ENCODE measurements at places on chromosomes 1 and 21.

DNA sequence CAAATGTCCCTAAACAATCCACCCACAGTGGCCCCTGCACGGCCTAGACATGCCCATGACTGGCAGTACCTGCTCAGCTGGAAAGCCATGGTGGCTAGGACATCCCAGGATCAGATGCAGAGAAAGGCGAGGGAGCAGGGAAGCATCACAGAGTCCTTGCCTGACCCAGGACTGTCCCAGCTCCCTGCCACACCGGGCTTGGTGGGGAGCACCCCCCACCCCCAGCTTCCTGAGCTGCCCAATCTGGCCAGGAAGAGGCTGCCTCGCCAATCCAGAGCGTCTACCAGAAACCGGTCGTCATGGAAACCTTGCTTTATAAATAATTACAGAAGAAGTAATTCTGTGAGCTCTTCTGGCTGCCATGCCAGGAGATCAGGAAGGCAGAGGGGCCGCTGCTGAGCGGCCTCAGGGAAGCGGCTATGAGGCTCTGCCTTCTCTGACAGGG is 34.8 kb downstream of the ACOT7 start:
- H3K27ac ChIP-seq, result peak overlapping the region; percentile 21
- no peak for DNase-seq
- no peak overlapping the region for H3K4me3 ChIP-seq
- H3K36me3 ChIP-seq, result no peaks in the 10 kb centered on the region

- H3K36me3 ChIP-seq, result no peaks in the 10 kb centered on the region
- no peak overlapping the region for H3K27ac ChIP-seq
Measured at GRCh38 chr1:208223136-208223535, 21.0 kb downstream of the PLXNA2 start.

DNA sequence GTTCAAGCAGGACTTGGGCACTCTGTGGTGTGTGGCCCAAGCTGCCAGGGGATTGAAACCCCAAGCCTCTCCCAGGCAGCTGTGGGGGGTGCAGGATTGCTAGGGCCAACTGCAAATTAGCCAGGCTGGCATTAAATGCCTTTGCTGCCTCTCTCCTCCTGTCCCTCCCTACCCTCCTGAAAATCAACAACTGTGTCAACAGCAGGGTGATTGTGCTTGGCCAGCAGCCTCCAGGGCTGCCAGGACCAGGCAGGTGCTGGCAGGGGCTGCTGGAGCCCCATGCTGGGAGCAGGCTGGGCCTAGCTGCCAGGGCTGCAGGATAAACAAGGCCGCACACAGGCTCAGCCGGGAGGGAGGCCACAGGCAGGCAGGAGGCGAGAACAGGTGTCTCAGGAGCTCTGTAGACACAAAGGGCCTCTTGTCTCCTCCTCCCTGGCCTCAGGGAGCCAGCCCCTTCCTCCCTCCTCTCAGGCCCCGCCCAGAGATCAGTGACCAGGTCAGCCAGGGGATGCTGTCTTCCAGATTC is 11.4 kb downstream of the SOX13 start:
- H3K27me3 ChIP-seq, result no peaks in the 10 kb centered on the region
- H3K36me3 ChIP-seq, result no peaks in the 10 kb centered on the region
- DNase-seq, result peak; percentile 87

GRCh38 chr1:217943361-217943760 is 312.2 kb downstream of the SPATA17 start:
- DNase-seq, result no peak
- H3K4me3 ChIP-seq, result no peak overlapping the region
- no peaks in the 10 kb centered on the region for H3K36me3 ChIP-seq

GRCh38 chr1:114369930-114370329 is 141.1 kb downstream of the TRIM33 start:
- H3K27ac ChIP-seq, result no peak overlapping the region
- H3K36me3 ChIP-seq, result no peaks in the 10 kb centered on the region
- no peaks in the 10 kb centered on the region for H3K4me1 ChIP-seq
- no peak for DNase-seq
- H3K4me3 ChIP-seq, result no peak overlapping the region

- H3K27me3 ChIP-seq, result no peaks in the 10 kb centered on the region
- no peaks in the 10 kb centered on the region for H3K4me1 ChIP-seq
- no peak for DNase-seq
- no peaks in the 10 kb centered on the region for H3K36me3 ChIP-seq
Measured at GRCh38 chr1:218846181-218846580, 327.5 kb upstream of the LYPLAL1 start.

GRCh38 chr1:37486680-37487618 is 12.6 kb downstream of the ZC3H12A start:
- no peak overlapping the region for H3K27ac ChIP-seq
- no peaks in the 10 kb centered on the region for H3K4me1 ChIP-seq
- DNase-seq, result no peak

DNA sequence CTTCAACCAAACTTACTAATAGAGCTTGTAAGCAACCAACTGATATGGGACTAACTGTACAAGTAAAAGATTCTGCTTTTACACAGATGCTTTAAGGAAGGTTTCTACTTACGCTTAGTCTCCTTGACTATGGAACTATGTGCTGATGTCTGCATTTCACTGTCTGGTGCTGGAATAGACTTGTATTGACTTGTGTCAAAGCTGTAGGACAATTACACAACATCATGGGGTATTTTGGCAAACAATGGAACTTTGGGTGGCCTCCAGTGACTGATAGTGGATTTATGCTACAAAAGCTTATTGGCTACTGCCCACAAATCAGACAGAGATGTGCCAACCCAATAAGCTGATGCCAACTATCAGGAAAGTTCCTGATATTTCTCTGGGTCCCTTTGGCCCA is 10.6 kb downstream of the CBR1 start:
- no peaks in the 10 kb centered on the region for H3K27me3 ChIP-seq
- no peaks in the 10 kb centered on the region for H3K4me1 ChIP-seq

DNA sequence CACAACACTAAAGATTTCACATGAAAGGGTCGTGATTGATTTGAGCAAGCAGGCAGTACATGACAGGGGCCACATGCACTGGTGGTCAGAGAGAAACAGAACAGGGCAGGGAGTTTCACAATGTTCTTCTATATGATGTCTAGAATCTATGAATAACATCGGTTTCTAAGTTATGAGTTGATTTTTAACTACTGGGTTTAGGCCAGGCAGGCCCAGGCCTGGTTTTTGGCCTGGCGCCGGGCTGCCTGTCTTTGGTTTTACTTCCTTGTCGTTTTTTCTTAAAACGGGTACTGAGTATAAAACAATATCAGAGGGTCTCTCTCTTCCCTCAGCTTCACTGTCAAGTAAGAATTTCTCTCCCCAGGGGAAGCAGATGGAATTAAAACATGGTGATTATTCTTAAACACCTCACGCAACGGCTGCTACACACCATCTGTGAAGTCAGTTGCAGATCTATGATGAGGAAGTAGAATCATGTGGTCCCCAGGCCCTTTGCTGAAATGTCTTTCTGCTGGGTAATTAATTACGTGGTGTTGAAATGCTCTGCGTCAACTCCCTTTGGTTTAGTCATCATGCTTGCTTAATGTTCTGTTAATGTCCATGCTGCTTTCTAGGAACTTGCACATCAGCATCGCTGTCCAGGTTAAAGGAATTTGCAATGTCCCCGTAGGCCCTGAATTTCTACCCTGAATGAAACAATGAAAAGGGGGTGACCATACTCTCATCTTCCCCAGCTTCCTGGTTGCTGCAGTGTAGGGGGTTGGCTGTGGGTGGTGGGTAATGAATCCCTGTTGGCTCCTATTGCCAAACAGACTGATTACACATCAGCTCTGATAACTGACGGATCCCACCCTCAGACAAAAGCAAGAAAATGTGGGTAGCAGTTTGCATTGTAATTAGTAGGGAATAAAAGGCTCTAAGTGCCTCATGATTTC is 70.3 kb downstream of the SERINC2 start:
- no peak for DNase-seq
- H3K36me3 ChIP-seq, result no peaks in the 10 kb centered on the region
- H3K27ac ChIP-seq, result no peak overlapping the region
- no peaks in the 10 kb centered on the region for H3K27me3 ChIP-seq
- H3K4me3 ChIP-seq, result no peak overlapping the region

DNA sequence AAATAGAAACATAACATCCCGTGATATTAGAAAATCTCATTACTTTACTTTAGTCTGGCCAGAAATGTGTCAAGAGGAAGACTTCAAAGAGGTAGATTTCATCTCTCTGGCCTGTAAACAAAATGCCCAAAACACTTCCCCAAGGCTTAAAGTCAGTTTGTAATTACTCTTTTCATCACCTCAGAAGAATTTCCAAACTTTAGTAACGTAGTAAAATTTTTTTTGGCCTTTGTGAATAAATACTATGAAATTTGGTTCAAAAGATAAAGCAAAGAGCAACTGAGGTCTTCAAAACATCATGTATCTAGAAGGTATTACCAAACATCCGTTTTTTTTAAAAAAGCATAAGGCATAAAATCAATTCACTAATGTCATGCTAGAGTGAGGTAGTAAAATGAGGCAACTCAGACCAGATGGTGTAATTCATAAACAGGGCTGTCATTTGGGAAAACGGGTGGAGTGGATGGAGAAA is 51.4 kb downstream of the LEPR start:
- DNase-seq, result no peak
- no peak overlapping the region for H3K27ac ChIP-seq
- no peaks in the 10 kb centered on the region for H3K27me3 ChIP-seq
- no peaks in the 10 kb centered on the region for H3K36me3 ChIP-seq
- no peak overlapping the region for H3K4me3 ChIP-seq
- no peaks in the 10 kb centered on the region for H3K4me1 ChIP-seq

DNA sequence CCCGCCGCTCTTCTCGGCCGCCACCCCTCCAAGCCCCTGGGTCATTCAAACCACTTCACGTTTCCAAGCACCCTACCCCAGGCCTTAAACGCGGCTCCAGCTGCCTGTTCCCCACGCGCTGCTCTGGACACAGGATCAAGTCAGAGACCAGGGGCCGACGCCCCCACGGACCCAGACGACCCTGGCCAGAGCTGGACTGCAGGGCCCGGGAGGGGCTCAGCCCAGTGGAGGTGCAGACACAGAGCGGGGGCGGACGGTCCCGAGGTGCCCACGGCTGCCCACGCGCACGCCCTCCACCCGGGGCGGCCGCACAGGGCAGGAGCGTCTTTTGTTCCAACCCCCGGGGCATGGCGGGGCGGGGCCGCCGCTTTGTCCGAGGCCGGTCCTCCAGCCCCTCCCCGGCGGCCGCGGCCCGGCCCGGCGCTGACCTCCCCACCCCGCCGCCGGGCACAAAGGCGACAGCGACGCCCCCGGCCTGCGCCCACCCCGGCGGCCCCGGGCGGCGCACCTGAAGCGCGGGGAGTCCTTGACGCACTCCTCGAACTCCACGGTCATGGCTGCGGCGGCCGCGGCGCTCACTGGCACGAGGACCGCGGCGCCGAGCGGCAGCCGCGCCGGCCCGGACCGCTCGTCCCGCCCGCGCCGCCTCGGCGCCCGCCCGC is 338 bp downstream of the ACAP3 start:
- H3K4me1 ChIP-seq, result peaks cover 35% of the 10 kb centered on the region
- peak overlapping the region; percentile 65 for H3K4me3 ChIP-seq
- no peaks in the 10 kb centered on the region for H3K27me3 ChIP-seq
- no peak overlapping the region for H3K27ac ChIP-seq
- H3K36me3 ChIP-seq, result peaks cover 9% of the 10 kb centered on the region

DNA sequence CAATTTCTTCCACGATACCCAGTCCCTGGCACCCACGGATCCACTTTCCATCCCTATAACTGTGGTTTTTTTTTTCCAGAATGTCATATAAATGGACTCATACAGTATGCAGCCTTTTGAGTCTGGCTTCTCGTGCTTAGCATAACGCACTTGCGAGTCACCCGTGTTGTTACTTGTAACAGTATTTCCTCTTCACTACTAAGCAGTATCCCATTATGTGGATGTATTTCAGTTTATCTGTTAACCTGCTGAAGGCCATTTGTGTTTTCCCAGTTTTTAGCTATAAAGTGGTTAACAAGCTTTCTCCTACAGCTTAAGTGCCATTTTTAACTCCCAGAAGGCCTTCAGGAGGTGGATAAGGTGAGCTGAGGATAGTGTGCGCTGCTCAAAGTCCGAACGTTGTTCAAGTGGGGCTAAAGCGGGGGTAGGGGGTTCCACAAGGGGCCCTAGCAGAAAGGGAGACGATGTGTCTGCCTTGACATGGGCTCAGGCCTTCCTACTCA is 829 bp downstream of the ADAR start:
- DNase-seq, result no peak
- H3K4me1 ChIP-seq, result peaks cover 19% of the 10 kb centered on the region
- peaks cover 3% of the 10 kb centered on the region for H3K36me3 ChIP-seq

GRCh38 chr1:34587761-34588160 is 167.1 kb upstream of the GJB5 start:
- H3K27me3 ChIP-seq, result no peaks in the 10 kb centered on the region
- no peaks in the 10 kb centered on the region for H3K36me3 ChIP-seq
- peaks cover 5% of the 10 kb centered on the region for H3K4me1 ChIP-seq
- H3K27ac ChIP-seq, result no peak overlapping the region
- no peak overlapping the region for H3K4me3 ChIP-seq

DNA sequence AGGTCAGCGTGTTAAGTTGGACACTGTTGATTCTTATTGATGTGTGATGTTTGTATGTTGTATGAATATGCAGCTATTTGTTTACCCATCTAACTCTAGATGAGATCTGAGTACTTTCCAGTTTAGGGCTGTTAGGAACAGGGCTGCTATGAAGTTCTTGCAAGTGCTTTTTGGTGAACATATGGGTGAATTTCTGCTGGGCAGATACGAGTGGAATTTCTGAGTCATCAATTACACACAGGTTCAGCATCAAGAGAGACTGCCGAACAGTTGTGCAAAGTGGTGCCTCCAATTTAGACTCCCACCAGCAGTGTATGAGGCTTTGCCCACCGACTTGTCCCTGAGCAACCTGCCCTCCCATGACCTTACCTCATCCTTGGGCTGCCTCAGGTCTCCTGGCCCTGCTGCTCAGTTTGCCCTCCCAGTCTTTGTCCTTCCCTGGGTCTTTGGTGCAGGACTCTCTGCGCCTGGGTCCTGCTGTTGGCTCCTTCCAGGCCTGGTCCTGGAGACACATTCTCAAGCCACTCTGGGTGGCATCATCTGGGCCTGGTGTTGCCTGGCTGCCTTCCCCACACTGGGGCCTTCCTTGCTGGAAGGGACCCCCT is 343.6 kb downstream of the PTPRU start:
- no peak overlapping the region for H3K4me3 ChIP-seq
- peaks cover 7% of the 10 kb centered on the region for H3K4me1 ChIP-seq
- no peaks in the 10 kb centered on the region for H3K36me3 ChIP-seq
- H3K27me3 ChIP-seq, result no peaks in the 10 kb centered on the region

- H3K4me3 ChIP-seq, result no peak overlapping the region
- no peak for DNase-seq
- H3K27ac ChIP-seq, result no peak overlapping the region
Measured at GRCh38 chr1:230356869-230357794, 69.0 kb downstream of the PGBD5 start.

DNA sequence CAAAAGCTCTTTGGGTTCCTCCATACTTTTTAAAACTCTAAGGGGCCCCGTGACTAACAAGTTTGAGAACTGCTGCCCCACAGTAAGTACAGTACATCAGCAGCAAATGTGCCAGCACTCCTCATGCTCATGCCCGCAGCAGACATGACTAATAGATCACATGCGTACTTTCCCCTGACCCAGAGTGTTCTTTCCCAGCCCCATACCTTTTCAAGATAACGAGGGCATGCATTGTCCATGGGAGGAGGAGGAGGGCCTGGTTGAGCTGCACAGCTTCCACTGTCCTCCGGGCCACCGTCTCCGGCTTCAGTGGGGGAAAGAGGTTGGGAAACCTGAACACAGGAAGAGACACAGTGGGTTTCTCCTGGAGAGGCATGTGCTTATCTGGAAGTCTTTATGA is 45.5 kb downstream of the DHRS3 start:
- DNase-seq, result no peak
- H3K36me3 ChIP-seq, result peaks cover 20% of the 10 kb centered on the region
- H3K4me1 ChIP-seq, result no peaks in the 10 kb centered on the region
- H3K4me3 ChIP-seq, result no peak overlapping the region
- no peaks in the 10 kb centered on the region for H3K27me3 ChIP-seq

- peaks cover 18% of the 10 kb centered on the region for H3K4me1 ChIP-seq
- no peak overlapping the region for H3K27ac ChIP-seq
- H3K4me3 ChIP-seq, result no peak overlapping the region
- H3K36me3 ChIP-seq, result no peaks in the 10 kb centered on the region
Measured at GRCh38 chr1:21546122-21546825, 37.1 kb downstream of the ALPL start.

All from H1 (cell line).